ENCODE measurements at places on chromosomes 12 and 14.

DNA sequence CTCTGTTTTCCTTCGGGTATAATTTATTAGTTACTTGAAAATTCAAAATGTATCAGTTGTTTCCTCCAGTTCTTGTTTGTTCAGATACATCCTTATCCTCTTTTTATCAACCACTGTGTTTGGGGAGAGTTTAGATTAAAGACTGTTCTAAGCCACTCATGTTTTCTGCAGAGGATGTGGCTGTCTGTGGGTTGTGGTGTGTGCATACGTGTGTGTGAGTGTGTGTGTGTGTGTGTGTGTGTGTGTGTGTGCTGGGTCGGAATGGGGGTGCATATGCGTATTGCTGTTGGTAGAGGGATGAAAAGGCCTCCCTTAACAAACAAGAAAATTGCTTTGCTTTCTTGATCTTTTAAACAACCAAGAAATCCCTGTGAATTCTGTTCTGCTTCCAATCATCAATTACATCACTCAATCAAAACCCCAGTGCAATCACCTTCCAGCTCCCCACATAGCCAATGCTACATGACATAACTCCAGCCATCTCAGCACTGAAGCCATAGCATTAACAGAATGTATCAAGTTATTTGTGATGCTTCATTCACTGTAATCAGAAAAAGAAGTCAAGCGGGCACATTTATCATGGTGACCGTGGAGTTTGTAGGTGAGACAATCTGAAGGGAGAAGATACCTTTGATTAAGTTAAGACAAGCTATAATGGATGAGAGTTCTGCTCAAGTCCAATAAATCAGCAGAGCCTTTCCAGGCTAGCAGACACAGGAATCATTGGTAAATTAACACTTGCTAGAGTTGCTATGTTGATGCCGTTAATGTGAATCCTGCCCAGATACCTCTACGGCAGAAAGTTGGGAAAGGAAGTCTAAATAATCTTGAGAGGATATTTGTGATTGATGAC lies 131.9 kb downstream of the RMST start:
- no peak for DNase-seq

DNA sequence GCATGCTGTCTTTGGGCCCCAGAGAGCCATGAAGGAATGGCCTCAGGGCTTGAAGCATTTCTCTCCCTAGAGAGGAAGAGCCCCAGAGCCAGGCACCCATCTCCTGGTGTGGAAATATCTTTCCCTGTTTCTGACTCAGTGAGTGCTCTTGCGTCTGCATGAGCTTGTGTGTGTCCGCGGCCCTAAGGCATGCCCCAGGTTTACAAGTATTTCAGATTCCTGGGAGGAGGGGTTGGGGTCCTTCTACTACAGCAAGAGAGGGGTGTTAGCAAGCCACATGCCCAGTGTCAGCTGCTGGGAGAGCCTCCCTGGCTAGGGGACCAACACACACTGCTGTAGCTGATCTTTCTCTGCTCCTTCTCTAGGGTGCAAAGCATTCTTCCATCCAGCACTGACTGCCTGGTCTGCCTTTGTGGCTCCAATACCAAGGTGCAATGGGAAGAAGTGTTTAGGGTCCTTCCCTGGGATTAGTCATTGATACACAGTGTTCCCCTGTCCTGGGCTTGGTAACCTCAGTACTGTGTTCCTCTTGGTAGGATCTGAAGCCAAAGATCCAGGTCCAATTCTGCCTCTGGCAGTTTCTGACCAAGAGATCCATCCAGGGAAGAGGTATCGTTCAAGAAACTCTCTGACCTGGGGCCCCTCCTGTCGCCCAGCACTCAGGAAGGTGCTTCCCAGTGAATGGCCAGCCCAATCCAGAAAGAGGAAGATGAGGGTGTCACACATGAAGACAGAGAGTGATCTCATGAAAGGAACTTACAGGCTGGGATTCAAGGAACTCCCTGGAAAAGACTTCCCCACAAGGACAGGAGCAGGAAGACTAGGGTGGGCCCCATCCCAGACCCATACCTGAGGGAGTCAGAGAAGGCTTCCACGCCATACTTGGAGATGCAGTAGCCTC lies 3.1 kb downstream of the RDH16 start:
- DNase-seq: no peak

- DNase-seq: no peak
Measured at GRCh38 chr12:85448548-85449139, 168.6 kb downstream of the ALX1 start.

DNA sequence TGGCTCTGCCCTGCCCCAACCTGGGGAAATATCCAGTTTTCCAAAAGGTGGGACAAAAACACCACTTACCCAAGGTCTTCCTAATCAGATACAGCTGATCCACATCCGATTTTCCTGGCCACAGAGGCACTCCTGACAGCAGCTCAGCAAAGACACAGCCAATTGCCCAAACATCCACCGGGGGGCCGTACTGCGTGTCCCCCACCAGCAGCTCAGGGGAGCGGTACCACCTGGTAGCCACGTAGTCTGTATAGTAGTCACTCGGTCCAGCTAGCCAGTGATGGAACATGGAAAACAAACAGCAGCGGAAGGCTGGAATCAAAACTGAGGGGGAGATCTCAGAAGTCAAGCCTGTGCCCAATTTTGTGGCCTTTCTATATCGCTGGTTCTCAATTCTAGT lies 28.8 kb downstream of the DMAC2L start:
- no peak for DNase-seq

DNA sequence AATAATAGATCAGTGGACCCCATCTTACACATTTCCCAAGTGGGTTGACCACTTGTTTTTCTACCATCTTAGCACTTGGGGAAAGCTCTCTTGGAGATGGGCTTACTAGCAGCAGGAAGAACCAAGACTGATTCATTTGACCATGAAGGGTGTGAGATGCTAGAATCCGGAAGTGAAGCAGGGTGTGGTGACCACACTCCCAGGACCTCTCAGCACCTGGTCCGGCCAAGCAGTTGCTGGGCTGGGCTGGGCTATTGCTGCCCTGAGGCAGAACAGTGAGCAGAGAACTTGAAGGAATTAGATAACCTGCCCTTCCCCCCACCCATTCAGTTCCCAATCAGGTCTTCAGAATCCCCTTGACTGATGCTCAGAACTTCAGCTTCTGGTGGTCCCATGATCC lies 24.4 kb downstream of the ADCY6 start:
- DNase-seq: no peak

DNA sequence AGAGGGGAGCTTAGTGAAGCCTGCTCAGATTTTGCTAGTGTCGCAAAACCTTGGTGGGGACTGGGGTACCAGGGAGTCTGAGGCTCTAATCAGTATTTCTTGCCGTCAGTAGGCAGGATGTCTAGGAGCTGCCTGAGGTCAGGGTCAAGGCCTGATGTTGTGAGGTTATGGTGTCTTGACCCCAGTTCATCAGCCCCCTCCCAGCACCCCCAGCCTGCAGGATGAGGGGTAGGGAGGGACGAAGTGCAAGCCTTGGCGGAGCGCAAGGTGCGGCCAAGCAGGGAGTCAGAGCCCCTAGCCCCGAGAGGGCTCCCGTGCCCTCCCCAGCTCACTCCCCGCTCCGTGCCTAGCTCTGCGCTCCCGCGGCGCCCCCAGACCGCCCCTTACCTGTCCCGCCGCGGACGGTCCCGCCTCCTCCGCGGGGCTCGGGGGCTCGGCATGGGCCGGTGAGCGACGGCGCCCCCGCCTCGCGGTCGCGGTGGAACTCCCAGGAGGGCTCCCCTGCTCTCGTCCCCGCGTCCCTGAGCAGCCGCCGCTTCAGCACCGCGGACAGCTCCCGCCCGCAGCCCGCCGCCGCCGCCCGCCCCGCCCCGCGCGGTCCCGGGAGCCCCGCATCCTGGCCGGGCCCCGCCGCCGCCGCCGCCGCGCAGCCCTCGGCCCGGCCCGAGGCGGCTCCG lies 347 bp downstream of the SYNDIG1L start:
- no peak for DNase-seq

DNA sequence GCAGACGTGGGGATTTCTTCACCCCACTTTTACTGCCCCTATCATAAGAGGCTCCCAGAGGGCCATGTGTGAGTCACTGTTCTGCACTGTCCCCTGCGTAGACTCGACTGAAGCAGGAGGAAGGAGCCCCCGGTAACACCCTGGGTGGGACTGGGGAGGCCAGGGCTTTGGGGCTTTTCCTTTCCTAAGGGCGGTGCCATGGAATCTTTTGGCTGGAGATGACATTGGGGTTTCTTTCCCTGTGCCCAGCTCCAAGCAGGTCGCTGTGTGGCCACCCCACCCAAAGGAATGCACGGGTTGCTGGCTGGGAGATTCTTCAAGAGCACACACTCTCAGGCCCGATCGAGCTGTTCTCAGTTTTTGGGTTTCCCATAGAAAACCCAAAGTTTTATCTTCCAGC lies 62.3 kb upstream of the RIN3 start:
- no peak for DNase-seq

GRCh38 chr12:58711974-58712373 lies 208.3 kb downstream of the LRIG3 start:
- no peak for DNase-seq

DNA sequence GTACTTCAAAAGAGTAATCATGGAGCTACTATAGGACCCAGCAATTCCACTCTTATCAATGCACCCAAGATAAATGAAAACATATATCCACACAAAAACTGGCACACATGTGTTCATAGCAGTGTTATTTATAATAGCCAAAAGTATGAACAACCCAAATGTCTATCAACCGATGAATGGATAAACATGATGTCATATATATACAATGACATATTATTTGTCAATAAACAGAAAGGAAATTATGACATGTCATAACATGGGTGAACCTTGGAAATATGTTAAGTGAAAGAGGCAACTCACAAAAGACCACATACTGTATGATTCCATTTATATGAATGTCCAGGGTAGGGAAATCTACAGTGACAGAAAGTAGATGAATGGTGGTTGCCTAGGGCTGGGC lies 347.1 kb upstream of the DDHD1 start:
- no peak for DNase-seq

DNA sequence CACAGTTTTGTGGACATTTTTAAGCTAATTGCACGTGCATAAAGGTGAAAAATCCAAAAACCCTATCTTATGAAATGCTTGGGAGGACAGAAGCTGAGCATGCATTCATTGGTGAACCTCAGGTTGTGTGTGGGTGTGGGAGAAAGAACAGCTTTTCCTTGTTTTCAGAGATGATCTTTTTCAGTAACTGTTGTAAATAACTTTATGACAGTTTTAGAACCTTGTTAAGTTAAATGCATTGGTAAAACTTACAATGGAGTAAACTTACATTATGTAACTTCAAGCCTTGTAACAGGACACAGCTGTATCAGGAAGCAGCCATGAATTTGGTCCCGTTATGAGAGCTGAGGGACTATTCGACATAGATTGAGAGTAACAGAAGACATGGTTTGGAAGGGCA lies 587.4 kb downstream of the GALC start:
- DNase-seq: no peak

- DNase-seq: no peak
Measured at GRCh38 chr12:46364777-46365580, 7.6 kb downstream of the SLC38A2 start.

DNA sequence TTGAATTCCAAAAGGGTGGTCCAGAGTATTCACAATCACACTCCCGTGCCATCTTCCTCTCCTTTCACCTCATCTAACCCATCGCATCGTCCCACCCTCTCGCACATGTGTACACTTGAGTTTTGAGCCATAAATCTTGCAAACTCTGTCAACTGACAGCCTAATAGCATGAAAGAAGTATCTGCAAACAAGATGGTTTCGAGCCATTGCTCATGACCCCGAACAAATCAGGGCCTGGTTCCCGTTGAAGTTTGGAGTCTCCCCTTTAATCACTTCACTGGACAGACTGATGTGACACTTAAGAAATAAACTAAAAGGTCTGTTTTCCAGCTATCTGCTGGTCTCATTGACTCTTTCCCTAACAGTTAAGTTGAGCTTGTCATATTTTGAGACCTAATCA lies 223.6 kb upstream of the SOX5 start:
- DNase-seq: no peak

DNA sequence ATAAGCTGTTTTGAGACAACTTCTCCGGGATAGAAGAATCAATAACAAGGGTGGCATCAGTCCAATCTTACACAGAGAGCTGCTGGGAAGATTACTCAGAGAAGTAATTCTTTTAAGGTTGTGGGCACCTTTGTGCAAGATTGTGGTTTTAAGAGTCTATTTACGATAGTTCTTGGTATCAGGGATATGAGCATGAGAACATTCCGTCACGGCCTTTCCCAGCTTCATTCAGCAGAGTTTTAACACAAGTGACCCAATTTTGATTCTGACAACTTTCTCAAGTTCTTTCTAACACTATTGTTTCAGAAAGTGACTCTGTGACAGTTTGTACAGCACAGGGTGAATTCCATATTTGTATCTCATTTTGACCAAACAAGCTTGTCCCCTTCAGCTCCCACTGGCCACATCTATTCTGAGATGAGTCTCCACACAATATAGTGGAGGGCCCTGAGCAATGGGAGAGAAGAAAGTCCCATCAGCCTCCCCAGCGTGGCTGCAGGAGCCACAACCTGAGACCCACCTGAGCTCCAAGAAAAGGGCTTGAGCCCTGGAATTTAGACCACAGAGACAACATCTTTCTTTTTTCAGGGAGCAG lies 869.2 kb downstream of the TMEM121 start:
- no peak for DNase-seq

- DNase-seq: no peak
Measured at GRCh38 chr12:106863189-106863588, 88.7 kb downstream of the RIC8B start.

- no peak for DNase-seq
Measured at GRCh38 chr14:100573002-100573756, 14.0 kb downstream of the BEGAIN start.

DNA sequence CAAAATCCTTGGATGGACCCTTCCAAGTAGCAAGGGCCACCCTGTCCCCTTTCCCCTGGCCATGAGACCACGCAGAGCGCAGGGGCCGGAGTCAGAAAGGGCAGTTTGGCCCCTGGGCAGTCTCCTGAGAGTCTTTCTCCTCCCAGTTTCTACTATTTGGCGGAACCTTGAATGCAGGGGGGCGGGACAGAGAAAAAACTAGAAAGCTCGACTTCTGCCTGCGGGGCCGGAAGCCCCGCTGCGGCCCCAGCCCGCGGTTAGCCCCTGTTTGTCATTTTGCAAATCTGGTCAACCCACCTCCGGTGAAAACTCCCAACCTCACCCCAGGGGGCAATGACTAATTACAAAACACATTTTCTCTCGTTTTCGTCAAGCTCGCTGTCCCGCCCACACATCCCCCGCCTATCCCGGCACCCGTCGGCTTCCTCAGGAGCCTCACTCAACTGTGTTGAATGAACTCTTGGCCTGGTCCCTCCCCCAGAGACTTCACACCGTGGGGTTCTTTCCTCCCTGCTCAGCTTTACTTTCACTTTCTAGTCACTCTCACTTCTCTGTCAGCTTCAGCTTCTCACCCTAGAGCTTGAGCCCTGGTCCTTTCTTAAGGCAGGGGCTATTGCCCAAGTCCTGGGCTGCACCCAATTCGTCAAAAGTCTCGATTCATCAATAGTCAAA lies 66.7 kb downstream of the IRF2BPL start:
- DNase-seq: no peak

GRCh38 chr12:63445224-63445880 lies 222.9 kb downstream of the DPY19L2 start:
- DNase-seq: no peak

GRCh38 chr12:40993158-40993557 lies 195.0 kb upstream of the PDZRN4 start:
- no peak for DNase-seq

Measured in Panc1 (cell line).